Caki2 (cell line): ENCODE measurements at places on chromosomes 5 and 9. TPM values are rescaled to one million over a fixed set of nuclear protein-coding genes. Genes with fewer than 3 reads are reported as not detected.
A peak's percentile ranks its signal among the peaks of the same experiment; 100 is the strongest.

DNA sequence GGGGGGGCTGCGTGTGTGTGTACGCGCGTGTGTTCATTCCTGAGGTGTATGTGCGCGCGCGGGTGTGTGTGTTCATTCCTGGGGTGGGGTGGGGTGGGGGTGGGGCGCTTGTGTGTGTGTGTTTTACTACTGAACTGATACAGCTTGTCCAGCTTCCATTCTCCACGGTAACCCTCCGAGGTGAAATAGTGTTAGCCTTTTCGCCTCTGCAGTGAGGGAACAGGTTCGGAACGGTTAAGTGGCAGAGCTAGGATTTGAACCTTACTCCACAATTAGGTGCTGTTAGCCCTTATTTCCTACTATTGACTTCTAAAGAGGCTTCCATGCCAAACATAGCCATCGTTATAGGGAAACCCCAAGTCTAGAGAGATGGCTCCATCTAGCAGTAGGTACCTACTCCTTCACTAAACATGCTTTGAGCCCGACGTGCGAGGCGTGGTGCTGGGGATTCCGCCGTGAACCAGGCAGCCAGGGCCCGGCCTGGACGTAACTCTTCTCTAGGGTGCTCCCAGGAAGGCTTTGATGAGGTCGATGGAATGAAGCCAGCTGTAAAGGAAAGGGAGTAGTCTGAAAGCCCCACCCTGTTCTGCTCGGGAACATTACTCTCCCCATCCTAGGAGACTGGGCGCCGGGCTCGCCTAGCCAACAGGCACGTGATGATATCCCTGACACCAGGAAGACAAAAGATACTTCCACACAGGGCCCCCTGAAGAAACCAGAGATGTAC lies 782 bp upstream of the SKP1 start:
- peak; percentile 75 for DNase-seq

DNA sequence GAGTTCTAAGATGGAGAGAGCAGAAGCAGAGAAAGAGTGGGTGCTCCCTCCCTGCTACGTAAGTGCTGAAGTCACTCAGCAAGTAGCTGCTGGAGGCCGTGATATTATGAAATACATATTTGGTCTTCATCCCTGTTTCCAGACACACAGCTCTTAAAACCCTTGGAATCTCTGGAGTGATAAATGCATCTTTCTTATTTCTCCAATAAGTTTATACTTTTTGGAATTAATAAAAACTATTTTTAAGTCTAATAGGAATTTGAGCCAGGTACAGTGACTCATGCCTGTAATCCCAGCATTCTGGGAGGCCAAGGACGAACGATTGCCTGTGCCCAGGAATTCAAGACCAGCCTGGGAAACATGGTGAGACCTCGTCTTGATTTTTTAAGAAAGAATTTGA lies 60.6 kb downstream of the AUH start:
- DNase-seq: no peak

- no peak for DNase-seq
These were observed 102.5 kb downstream of the CAMSAP1 start for GRCh38 chr9:135804581-135805421.

RGMB gene
- 1.7 and 3.1 TPM in 2 replicates for total RNA-seq

CNTLN gene
- total RNA-seq: 6.0 and 8.3 TPM in 2 replicates

DNA sequence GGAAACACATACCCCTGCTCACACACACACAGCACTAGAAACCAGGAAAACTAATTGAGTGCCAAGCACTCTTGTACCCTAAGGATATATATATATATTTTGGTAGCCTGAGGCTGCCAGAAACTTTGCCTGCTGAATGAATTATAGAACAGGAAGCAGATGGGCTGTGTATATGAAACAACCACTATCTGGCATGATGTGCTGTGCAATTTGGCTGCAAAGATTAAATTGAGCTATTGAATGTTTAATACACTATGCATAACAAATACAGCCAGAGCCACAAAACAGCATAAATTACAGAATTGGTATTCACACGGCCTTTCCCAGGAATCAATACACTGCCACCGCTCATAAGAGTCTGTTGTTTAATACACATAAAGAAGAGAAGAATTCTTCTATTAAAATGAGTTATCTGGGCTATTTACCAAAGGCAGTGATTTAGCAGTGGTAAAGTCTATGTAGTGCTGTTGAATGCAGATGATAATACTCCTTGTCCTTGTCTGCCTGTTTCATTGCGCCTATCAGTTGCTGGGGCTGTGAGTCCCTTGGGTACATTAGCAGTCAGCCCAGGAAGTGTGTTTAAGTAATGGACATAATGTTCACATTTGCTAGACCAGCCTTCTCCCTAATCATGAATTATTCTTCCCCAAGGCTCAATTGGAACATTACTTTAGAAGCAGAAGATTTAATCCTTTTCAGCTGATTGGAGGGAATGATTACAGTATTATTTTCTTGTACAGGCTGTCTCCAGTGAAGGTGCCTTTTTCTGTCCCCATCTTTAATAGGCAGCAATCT lies 294.3 kb downstream of the TLE1 start:
- DNase-seq: no peak

MUSK gene
- not detected in 2 replicates for total RNA-seq

DNA sequence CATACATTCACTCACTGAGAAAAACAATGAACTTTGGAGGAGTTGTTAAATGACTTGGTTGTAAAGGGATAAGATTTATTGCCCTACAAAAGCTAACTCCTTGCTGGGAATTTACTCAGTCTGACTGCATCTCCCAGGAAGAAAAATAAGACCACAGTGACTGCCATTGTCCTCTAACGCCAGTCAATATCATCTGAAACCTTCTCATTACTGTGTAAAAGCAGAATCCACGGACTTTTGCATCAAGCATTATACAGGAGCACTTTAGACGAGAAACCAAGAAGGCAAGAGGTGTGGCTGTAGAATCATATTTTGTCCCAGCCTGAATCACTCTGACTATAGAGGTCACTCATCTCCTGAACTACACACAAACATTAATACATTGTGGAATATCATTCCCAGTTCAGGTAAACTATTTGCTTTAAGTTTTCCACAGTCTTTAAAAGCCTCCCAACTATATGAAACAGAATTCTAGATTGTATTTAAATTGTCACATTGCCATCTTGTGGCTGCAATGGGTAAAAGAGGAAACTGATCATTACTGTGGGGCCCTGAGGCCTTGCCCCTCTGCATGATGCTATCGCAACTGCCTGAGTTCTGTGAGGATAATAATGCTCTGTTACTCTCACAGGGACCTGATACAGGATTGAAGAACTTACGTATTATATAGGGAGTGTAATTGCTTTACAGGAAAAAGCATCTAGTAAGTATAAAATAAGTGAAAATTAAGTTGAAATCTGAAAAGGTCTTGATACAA lies 142.9 kb downstream of the SLCO4C1 start:
- peak; percentile 8 for DNase-seq

DNA sequence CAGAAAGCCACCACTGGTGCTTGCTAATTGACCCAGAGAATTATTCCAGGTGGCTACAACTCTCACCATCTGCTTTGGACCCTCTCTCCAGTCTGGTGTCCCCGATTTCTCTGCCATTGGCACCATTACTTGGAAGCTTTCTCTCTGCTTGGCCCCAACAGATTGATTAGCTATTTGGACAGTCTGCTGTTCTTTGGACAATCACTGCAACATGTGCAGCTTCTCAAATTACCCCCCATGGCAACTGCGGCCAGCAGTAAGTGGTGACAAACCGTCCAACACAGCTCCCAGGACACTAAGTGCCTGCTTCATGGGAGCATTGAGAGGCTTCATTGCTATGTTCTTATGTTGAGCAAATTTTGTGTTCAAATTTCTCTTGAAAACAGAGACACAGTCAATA lies 309.8 kb downstream of the TAF11L14 start:
- no peak for DNase-seq

DNA sequence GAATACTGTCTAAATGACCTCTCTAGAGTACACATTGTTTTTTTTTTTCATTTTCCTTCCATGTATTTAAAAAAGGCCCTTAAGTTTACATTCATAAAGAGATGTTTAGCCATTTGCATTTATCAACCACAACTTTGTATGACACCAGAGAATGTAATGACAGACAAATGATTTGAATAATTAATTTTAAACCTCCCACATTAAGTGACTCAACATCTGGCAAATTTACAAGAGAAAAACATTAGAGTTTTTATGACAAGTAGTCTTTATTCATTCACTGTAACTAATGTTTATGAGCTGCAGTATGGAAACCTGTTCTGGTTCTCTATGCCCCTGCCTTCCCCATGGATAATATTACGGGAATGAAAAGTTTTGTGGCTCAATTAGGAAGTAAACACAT lies 1093.8 kb upstream of the CDH9 start:
- DNase-seq: no peak

GRCh38 chr9:127506814-127507750 lies 55.8 kb downstream of the LRSAM1 start:
- DNase-seq: no peak

- DNase-seq: no peak
These were observed 250.7 kb downstream of the KCTD16 start for GRCh38 chr5:144421411-144421810.

- DNase-seq: peak; percentile 95
These were observed 55.4 kb upstream of the RPL26L1 start for GRCh38 chr5:172903790-172904189.

DNA sequence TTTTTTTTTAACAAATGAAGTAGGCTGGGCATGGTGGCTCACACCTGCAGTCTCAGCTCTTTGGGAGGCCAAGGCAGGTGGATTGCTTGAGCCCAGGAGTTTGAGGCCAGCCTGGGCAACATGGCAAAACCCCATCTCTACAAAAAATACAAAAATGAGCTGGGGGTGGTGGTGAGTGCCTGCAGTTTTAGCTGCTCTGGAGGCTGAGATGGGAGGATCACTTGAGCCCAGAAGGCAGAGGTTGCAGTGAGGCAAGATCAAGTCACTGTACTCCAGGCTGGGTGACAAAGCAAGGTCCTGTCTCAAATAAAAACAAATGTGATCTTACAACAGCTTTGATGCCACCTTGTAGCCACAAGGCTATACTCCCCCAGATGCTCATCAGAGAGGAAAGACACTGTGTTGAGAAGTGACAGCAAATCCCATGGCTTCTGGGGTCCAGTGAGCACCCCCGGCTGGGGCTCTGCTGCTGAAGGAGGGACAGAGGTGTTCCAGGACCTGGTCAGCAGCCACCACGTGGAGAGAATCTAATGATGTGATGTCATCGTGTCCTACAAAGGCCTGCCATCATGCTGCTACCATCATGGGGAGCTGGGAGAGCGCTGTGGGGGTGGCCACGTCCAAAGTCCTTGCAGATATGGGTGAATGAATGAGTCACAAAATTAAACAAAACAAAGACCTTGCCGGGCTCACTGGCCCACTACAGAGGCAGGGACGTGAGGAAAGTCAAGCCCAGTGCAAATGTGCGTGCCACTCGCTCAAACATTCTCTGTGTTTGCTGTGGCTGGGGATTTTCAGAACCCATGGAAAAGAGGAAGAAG lies 60.7 kb downstream of the PRRT1B start:
- peak; percentile 53 for DNase-seq

GRCh38 chr9:128159522-128159783 lies 612 bp upstream of the BBLN start:
- DNase-seq: no peak

DNA sequence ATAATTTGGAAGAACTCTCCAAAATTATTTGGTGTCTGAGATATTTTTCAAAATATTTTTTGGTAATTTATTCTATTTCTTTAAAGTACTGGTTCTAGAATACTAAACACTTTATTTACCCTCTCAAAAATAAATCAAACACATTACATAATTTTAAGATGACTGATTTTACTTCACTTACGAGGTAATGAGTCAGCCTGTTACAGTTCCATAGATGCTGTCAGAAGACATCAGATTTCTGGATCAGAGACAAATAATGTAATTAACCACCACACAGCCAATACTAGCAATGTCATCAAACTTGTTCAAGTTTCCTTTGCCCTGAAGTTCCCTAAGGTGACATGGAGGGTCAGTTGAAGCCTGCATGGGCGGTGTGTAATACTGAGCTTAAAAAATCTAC lies 106.1 kb upstream of the CDH9 start:
- DNase-seq: no peak

DNA sequence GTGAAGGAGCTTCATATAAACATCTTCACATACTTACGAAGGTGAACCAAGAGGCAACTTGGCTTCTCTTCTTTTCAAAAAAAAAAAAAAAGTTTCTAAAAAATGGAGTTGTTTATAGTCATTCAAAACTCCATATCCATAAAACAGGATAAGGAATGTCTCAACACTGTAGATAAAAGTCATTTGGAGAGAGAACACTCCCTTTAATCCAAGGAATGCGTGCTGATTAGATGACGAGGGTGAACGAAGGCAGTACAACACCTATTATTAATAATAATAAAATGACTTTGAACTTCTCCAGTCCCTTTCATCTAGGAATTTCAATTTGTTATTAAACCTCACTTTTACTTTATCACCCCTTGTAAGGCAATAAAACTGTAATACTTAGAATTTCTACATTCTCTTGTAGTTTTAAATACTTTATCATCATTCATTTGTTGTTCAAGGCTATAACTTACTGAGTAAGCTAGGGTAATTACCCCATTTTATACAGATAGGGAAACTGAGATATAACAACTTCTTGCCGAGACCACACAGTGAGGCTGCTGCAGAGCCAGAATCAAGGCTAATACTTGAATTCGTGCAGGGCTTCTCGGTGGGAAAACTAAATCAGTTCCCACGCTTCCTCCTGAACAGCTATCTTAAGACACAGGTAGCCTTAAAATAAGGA lies 377.1 kb downstream of the EFNA5 start:
- no peak for DNase-seq

SHB gene
- 32.0 and 33.6 TPM in 2 replicates for total RNA-seq

DNA sequence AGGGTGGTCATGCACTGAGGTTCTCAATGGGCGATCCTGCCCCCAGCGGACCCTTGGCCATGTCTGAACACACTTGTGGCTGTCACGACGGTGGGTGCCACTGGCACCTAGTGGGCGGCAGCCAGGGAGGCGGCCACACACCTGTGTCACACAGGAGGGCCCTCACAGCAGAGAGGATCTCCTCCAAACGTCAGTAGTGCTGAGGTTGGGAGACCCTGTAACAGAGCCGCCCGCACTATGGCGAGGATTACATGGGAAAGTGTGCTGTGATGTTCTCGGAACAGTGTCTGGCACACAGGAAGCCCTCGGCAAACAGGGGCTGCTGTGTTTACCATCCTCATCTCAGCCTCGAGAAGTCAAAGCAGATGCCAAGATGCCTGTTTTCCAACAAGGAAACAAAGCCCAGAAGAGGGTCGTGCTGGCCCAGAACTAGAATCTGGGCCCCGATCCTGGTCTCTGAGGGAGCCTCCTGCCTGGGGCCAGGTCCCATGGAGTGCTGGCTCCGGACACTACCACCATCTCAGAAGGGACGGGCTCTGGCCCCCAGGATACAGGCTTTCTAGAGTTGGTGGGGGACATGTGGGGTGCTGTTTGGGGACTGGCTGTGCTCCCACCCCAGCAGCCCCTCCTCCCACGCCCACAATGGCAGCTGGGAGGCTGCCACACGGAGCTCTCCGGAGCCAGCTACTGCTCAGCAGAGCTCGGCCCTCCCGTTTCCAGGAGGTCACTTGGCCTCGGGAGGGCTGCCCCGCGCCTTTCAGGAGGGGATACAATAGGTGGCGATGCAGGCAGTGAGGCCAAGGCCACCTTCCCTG lies 48.2 kb downstream of the DBH start:
- no peak for DNase-seq

- no peak for DNase-seq
These were observed 19.2 kb upstream of the CD180 start for GRCh38 chr5:67215519-67216471.

GRCh38 chr5:14671414-14671813 lies 6.9 kb downstream of the OTULIN start:
- DNase-seq: no peak
